Karpas-422 (cell line): ENCODE measurements at places on chromosomes 11 and 22.
A peak's percentile ranks its signal among the peaks of the same experiment; 100 is the strongest.

DNA sequence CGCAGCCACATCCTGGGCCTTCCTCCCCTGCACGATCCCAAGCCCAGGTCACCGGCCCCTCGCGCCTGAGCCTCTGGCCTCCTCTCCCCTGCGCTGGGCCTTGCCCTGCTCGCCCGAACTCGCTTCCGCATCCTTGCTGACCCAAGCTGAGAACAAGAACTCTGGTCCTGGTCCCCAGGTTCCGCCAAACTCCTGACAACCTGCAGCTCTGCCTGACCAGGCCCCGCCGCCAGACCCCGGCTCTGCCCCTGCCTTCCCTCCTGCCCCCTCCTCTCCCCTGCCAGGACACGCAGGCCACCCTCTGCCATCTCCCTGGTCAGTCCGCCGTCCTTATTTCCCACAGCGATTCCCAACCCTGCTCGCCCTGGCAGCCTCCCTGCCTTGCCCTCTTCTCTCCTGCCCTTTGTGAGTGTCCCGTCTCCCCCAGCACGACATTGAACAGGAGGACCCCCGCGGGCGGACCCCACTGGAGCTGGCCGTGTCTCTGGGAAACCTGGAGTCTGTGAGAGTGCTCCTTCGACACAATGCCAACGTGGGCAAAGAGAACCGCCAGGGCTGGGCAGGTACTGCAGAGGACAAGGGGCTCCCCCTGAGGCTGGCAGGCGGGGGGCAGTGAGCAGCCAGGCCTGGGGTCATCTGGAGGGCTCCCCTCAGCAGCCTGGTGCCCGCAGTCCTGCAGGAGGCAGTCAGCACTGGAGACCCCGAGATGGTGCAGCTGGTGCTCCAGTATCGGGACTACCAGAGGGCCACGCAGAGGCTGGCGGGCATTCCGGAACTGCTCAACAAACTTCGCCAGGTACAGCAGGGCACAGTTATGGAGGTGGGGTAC lies 762 bp downstream of the ANKRD13D start:
- DNase-seq: no peak

- DNase-seq: peak; percentile 91
Measured at GRCh38 chr11:93895106-93895862, 44.9 kb upstream of the VSTM5 start.

GRCh38 chr11:123454060-123454651 lies 24.1 kb downstream of the GRAMD1B start:
- no peak for DNase-seq

GRCh38 chr22:43681731-43682360 lies 130.3 kb downstream of the EFCAB6 start:
- no peak for DNase-seq

DNA sequence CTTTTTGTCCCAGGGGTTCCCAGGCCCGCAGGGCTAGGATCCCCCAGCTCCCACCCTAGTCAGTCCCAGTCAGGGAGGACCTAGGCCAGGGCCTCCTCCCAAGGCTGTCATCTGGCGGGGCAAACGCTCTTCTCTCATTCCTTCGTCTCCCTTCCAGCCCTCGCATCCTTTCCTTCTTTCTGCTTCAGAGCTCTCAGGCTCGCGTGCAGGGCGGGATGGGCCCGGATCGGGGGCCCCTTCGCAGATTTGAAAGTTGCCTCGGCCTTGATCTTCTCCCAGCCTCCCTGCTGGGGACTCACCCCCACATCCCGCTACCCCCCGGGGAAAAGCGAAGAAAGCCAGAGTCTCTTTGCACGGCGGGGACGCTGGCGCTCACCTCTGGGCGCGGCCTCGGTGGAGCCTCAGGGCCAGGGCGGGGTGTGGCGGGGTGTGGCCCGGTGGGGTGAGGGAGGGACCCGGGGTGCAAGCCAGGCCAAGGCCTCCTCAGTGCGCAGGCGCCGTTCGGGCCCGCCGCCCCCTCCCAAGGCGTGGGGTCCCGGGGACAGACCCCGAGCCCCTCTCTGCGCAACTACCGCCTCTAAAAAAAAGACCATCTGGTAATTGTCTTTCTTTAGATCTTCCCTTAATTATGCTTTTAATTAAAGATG lies 14.8 kb upstream of the PAX6 start:
- DNase-seq: no peak

GRCh38 chr22:45582236-45582954 lies 79.7 kb downstream of the FBLN1 start:
- no peak for DNase-seq

DNA sequence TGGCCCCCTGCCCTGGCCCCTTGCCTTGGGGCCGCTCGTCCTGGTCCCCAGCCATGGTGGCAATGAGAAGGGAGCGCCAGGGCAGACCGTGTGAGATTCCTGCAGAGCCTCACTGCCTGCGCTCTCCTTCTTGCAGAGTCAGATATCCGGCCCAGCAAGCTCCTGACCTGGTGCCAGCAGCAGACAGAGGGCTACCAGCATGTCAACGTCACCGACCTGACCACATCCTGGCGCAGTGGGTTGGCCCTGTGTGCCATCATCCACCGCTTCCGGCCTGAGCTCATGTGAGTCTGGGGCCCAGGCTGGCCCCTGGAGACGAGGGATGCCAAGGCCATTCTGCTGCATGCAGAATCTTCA lies 114.1 kb downstream of the MICAL2 start:
- no peak for DNase-seq

- no peak for DNase-seq
Measured at GRCh38 chr11:110243791-110244190, 52.6 kb downstream of the RDX start.

GRCh38 chr11:114027391-114027790 lies 32.1 kb upstream of the ZBTB16 start:
- no peak for DNase-seq

DNA sequence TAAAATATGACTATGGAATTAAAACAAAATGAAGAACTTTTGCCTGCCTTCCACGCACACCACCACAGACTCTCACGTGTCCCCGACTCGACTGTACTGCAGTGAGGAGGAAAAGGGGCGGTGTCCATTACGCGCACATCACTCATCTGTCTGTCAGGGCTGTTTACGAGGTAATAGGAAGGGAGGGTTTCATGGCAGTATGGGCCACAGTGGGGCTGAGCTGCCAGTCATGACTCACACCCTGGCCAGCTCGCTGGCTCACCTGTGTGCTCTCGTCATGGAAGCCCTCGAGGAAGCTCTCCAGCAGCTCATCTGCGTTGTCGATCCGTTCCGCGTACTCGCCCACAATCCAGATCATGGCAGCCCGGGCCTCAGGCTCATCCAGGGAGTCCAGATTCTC lies 33.5 kb upstream of the RASL10A start:
- DNase-seq: no peak

GRCh38 chr22:46458525-46458924 lies 78.9 kb downstream of the CELSR1 start:
- no peak for DNase-seq

GRCh38 chr11:515131-515530 lies 8.1 kb upstream of the RNH1 start:
- no peak for DNase-seq

GRCh38 chr11:58927393-58928106 lies 11.7 kb upstream of the GLYATL1 start:
- DNase-seq: peak; percentile 54

GRCh38 chr11:27414644-27415043 lies 51.6 kb upstream of the CCDC34 start:
- no peak for DNase-seq

DNA sequence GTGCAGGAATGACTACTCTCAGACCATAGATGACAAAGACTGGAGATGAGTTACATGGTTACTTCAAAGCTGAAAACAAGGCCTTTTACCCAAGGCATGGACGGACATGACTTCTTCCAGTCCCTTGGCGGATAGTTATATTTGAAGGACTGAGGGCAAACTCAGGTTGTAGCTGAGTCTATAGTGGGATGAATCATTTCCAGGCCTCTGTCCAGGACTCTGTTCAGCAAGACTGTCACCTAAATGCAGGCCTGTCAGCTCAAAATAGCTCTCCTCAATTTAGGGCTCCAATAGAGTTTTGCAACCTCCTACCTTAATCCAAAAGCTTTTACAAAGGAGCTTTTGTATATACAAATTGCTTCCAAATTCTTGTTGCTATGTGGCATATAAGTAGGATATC lies 24.3 kb upstream of the OR52J3 start:
- DNase-seq: no peak

GRCh38 chr11:59195586-59195985 lies 17.1 kb downstream of the MPEG1 start:
- DNase-seq: no peak

- DNase-seq: no peak
Measured at GRCh38 chr11:15692739-15693138, 578.0 kb downstream of the INSC start.

DNA sequence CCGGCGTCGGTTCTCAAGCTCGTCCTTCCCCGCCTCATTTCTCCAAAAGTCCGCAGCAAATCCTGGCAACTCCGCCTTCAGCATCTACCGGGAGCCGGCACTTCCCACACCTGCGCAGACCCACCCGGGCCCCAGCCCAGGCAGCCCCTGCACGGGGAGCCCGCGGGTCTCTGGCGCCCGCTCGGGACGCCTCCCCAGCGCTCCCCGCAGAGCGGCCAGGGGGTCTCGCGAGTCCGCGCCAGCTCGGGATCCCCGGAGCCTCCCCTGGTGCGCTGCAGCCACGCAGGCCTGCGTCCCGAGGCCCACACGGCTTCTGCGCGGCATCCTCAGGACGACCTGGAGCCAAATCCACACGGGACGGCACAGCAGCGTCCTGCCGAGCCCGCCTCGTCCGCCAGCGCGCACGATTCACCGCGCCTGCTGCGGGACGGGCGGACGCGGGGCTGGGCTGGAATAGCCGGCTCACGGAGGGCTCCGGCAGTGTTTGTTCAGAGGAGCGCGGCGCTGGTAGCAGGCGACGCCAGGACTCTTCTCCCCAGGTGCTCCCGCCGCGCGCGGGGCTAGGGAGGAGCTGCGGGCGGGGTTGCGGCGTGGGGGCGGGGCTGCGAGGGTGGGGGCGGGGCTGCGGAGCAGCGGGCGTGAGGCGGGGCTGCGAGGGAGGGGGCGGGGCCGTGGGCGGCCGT lies 816 bp upstream of the PHRF1 start:
- no peak for DNase-seq

GRCh38 chr11:34278175-34278574 lies 79.6 kb downstream of the ABTB2 start:
- no peak for DNase-seq

GRCh38 chr22:42967933-42968332 lies 47.0 kb downstream of the PACSIN2 start:
- no peak for DNase-seq

GRCh38 chr11:87820011-87820410 lies 355.2 kb downstream of the RAB38 start:
- no peak for DNase-seq

DNA sequence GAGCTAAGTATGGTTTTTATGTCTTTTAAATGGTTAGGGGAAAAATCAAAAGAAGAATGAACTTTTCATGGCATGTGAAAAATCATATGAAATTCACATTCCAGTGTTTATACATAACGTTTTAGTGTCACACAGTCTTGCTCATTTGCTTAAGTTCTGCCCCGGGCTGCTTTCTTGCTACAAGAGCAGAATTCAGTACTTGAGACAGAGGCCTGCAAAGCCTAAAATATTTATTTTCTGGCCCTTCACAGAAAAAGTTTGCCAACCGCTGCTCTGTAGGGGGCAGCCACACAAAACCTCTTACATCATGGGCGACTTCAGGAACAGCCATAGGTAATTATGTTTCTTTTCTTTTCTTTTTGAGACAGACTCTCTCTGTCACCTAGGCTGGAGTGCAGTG lies 1.0 kb upstream of the ATG2A start:
- peak; percentile 75 for DNase-seq
